ENCODE measurements at places on chromosomes 16 and 17.

DNA sequence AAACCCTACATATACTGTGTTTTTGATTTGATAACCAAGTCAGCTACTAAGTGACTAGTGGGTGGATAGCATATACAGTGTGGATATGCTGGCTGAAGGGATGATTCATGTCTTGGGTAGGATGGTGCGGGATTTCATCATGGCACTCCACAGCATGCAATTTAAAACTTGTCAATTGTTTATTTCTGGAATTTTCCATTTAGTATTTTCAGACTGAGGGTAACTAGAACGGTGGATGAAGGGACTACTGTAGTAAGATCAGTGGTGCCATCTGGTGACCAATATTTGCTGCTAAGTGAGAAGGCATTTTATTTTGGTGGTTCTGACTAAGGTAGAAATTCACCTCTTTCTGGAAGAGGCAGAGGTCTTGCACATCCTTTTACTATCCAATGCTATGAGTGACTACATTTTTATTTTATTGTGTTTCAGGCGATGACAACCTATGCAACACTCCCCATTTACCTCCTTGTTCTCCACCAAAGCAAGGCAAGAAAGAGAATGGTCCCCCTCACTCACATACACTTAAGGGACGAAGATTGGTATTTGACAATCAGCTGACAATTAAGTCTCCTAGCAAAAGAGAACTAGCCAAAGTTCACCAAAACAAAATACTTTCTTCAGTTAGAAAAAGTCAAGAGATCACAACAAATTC, 3.1 kb downstream of the CDC6 start:
- peak; percentile 29 for DNase-seq

GRCh38 chr17:57808882-57809281, 41.0 kb downstream of the MRPS23 start:
- no peak for DNase-seq

- DNase-seq, result no peak
Measured at GRCh38 chr17:77441940-77442339, 301.2 kb downstream of the SEC14L1 start.

DNA sequence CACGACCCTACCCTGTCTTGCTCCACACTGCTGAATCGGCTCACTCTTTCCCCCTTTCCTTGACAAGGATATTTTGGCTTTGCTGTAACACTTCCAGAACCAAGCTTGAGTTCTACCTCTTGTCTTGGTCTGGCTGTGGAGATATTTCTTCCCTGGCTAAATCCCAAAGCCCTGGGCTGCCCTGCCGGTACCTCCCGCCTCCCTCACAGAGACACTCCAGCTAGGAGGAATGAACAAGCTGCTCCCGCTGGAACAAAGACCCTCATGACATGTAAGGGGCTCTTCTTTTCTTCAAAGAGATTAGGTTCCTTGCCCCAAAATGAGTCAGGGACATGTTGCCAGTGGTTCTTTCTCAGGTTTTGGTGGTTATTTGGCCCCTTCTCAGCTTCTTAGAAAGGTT, 10.8 kb downstream of the INPP5K start:
- no peak for DNase-seq
